Left cardiac atrium (tissue), 4 donors: ENCODE measurements at places on chromosomes 5 and 9.

DNA sequence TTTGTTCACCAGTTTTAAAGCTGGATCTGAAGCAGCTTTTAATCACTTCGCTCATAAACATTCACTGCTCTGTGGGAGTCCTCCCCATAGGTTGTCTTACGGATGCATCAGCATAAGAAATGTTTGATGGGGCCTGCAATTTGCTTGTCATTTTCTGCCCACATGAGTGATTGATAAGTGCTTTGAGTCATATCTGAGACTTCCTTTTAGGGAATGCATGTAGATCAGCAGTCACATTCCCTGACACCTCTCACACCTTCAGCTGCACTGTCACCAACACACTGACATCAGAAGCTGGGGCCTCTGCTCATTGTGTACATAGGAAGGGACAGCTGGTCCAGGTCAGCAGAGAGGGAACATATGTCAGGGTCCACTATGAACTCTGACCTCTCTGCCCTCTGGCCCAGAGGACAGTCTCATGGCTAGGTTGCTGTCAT, 84.1 kb upstream of the SPATA31D4 start:
- DNase-seq = no peak

- no peak for DNase-seq
Measured at GRCh38 chr5:3051400-3051799, 299.9 kb upstream of the IRX2 start.

DNA sequence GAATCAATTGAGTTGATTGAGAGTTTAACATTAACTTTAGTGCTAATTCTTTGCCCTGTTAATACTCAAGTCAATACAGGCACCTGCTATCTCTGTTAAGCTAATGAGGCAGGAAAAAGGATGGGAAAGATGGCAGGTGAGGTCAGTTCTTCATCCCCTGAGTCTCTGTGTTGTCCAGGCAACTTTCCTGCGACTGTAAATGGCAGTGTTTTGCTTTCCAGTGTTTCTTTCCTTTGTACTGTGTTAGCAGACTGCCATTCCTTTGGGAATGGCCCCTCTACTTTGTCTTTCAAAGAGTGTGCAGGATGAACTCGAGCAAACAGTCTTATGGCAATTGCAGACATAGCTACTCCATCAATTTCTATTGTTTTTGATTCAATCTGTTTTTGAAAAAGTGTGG, 202.2 kb upstream of the VLDLR start:
- no peak for DNase-seq

- DNase-seq = no peak
Measured at GRCh38 chr5:176155922-176156359, 82.3 kb upstream of the SIMC1 start.

DNA sequence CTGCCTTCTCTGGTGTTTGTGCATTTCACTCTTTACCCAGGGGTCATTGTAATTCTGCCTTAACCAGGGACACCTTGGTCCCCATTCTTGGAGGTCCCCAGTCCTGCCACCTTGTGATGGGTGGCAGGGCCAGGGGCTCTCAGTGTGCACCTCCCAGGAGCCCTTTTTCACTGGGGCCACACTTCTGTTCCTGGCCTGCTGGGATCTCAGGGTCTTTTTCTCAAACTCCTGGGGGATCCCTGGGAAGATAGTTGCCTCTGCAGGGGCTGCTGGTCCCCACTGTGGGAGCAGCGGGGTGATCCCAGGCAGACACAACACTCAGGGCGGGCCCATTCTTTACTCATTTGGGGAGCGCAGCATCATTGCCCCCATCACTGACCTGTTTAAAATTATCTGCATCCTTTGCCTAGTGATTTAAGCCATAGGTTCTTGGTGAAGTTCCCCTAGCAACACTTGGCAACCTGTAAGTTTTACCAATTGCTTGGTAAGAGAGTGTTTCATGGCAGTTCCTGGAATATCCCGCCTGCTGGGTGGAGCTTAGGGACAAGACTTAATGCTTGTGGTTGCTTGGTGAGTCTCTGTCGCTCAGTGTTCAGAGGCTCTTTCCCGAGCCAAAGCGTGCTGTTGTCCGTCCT, 15.7 kb downstream of the PHF2 start:
- no peak for DNase-seq

- DNase-seq = no peak
Measured at GRCh38 chr5:14954616-14955343, 83.2 kb upstream of the ANKH start.

- no peak for DNase-seq
Measured at GRCh38 chr5:68285851-68286611, 70.5 kb downstream of the PIK3R1 start.

- no peak for DNase-seq
Measured at GRCh38 chr9:113635586-113635985, 172.1 kb downstream of the RGS3 start.

- no peak for DNase-seq
Measured at GRCh38 chr5:134989266-134989830, 21.6 kb downstream of the CATSPER3 start.

DNA sequence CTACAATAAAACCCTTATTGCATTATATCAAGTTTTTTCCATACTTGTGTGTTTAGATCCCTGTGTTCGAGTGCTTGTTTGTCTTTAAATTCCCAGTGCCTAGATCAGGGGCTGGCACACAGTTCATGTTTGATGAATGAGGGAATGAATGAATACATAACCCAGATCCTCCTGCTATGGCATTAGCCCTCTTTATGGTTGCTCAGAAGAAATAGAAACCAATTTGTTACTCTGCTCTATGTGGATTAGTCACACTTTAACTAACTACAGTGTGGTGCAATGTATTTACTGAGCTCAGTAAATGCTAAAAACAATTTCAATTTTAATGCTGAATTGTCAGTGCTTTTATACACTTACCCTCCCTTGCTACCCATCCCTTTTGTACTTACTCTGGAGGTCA, 16.4 kb upstream of the GALNT10 start:
- no peak for DNase-seq

DNA sequence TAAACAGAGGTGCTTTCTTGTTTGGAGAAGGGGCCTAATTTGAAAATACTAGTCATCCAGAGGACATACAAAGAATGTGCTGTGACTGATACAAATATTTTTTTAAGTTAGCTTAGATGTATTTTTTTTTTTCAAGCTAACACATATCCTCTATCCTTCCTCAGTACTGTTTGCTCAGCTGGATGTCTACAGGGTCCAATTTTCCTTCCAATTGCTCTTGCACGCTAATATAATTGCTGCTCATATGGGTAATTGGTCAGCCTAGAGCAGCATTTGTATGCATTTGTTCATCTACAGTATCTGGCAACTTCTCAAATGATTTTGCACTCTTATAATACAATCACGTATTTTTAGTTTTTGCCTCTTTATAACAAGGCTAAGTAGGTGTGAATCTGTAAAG, 84.7 kb downstream of the ZDHHC21 start:
- no peak for DNase-seq

DNA sequence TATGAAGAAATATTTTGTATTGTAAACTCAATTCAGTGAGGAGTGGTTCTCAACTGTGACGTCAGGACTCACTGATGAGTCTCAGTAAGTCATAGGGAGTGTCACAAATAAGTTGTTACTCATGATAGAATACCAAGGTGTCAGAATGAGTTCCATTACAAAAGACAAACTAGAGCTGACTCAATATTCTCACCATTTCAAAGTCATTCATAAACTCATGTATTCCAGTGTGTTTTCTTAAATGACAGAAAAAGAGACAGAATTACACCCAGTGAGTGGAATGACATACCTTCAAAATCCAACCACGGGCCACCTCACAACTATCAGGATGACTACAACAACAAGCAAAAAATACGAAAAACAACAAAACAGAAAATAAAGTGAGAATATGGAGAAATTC, 321.5 kb downstream of the ENC1 start:
- DNase-seq = no peak

GRCh38 chr5:146667633-146668272, 151.8 kb upstream of the GPR151 start:
- DNase-seq = no peak

- DNase-seq = no peak
Measured at GRCh38 chr9:27391040-27391895, 94.3 kb upstream of the EQTN start.

GRCh38 chr9:85909390-85909789, 31.6 kb upstream of the NAA35 start:
- DNase-seq = no peak

DNA sequence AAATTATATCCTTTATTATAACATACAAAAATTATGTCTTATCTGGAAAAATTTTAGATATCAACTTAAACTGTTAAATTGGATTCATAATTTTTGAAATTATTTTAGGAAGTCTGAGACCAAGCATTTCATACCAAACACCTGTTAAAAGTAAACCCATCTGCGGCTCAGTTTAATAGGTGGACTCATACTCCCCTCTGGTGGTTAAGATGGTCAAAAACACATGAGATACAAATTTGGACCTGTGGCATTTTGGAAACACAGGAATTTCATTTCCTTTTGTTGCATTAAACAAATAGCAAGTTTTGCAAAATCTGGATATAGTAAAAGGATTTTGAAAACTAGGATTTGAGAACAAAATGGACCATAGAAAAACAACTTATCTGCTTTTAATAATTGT, 53.7 kb downstream of the RGMB start:
- no peak for DNase-seq

- no peak for DNase-seq
Measured at GRCh38 chr9:87309236-87309635, 188.4 kb upstream of the DAPK1 start.

DNA sequence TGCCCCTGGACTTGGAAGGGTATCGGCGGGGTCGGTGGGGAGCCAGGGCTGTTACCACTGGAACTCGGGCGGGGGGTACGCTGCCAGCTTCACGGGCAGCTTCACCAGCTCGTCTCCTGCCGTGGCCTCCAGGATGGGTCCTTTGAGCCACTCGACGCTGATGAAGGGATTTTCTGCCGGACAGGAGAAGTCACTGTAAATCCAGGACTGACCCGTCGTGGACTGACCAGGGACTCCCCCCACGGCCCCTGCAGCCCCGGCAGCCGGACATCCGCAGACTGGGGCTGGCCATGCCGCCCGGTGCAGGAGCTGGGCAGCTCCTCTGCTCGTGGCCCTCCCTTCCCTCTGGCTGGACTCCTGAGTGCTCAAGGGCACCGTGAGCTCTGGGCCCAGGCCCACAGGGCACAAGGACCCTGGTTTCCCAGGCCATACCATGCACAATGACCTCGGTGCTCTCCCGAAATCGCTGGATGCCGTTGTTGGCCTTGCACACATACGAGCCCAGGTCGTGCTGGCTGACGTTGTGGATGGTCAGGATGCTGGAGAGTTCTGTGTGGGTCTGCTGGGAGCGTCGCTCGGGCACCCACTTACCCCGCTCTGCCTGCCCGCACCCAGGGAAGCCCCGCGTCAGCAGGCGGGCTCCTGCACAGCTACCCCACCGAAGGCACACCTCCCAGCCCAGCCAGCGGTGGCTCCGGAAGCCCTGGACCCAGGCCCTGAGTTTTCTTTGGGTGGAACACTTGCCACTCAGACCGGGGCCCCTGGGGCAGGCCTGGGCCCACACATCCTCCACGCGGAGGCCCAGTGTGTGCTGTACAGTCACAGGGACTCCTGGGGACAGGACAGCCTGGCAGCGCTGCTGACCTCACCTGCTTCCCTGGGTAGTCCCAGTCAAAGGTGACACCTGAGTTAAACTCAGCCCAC, 20.3 kb downstream of the FLT4 start:
- DNase-seq = no peak

DNA sequence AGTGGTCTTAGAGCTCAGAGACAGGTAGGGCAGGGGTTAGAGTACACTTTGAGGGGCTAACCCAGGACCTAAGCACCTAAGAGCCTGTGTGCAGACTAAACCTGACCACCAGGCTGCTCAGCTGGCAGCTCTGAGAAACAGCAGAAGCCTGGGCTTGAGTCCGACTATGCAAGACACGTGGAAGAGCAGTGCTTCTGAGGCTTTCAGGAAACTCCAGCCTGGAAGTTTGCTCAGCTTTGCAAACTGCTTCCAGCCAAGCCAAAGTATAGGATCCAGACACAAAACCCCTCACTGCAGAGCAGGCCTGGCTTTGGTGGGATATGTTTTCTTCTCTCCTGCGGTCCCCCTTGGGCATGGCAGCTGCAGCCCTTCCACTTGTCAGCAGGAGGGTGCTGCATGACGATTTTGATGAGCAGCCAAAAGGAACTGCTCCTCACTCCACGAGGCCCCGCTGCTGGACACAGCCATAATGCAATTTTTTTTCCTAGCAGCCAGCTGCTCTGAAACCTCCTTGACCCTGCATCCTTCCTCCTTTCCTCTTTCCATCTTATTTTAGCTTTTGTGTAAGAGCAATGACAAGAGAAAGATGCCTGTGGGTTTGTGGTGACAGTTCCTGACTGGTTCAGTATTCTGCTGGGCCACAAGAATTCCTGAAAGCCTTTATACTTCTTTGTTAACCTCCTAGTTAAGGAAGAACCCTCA, 123.1 kb downstream of the LIFR start:
- peak; percentile 42 for DNase-seq

DNA sequence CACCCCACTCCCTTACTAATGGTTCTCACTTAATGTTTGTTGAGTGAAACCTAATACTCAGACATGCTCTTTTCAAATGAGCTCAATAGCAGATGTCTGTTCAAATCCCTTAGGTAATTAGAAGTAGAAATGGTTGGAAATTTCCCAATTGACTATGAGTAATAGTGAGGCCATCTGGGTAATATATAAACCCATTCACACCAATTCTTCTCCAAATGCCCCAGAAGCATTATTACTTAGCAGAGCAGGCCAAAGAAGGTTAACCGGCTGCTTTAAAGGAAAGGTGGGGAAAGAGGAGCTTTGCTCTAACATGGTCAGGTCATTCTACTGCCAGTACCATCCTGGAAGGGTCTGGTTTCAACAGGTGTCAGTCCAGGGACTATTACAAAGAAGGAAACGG, 119.5 kb upstream of the MTAP start:
- no peak for DNase-seq

DNA sequence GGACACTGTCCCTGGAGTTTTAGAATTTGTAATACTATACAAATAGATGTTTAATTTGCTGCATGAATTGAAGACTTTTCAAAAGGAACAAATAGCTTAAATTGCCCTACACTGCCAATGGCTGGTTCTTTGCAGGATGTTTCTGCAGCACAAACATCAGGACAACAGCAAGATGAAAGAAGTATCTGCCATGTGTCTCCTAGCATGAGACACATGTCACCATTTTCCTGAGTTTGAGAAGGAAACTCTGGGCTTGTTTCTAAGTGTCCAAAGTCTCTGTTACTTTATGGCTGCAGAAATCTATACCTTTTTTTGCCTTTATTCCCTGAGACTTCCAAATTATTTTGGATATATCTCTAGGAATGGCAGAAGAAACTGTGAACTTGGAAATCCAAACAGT, 623 bp upstream of the OR13F1 start:
- DNase-seq = no peak

GRCh38 chr9:70491426-70492318, 77.2 kb upstream of the KLF9 start:
- DNase-seq = no peak

DNA sequence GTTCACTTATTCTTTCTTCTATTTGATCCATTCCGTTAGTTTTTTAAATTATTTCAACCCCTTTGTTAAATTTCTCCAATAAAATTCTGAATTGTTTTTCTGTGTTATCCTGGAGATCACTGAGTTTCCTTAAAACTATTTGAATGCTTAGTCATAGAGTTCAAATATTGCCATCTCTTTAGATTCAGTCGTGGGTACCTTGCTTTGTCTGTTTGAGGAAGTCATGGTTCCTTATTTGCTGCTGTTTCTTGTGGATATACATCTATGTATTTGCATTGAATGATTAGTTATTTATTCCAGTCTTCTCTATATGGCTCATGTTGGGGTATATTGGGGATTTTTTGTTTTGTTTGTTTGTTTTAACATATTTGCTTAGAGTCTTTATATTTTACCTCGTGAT, 80.6 kb downstream of the HINT1 start:
- no peak for DNase-seq
